ENCODE measurements at places on chromosomes 7 and 10.
A peak's percentile ranks its signal among the peaks of the same experiment; 100 is the strongest.

GRCh38 chr10:49550563-49550962, 11.6 kb upstream of the ERCC6 start:
- no peak for DNase-seq
- H3K27ac ChIP-seq = no peak overlapping the region
- peaks cover 23% of the 10 kb centered on the region for H3K27me3 ChIP-seq
- peaks cover 9% of the 10 kb centered on the region for H3K36me3 ChIP-seq
- peaks cover 5% of the 10 kb centered on the region for H3K4me1 ChIP-seq

DNA sequence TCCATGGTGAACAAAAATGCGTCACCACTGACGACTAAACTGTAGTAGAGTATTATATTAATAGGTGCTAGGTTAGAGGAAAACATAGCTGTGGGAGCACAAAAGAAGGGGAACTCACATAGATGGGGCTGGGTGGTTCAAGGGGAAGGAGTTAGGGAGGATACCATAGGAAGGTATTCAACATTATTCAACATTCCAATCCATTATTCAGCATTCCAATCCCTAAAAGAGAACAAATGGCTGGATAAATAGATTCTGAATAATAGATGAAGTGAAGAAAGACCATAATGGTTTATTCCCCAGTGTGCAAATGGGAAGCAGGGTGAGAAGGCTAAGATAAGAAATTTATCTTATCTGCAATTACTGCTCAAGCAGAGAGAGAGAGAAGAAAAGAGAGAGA, 61.4 kb downstream of the AASS start:
- no peaks in the 10 kb centered on the region for H3K27me3 ChIP-seq
- no peak for DNase-seq
- peaks cover 85% of the 10 kb centered on the region for H3K36me3 ChIP-seq
- no peak overlapping the region for H3K4me3 ChIP-seq
- peaks cover 68% of the 10 kb centered on the region for H3K4me1 ChIP-seq

GRCh38 chr10:19888061-19888660, 71.9 kb downstream of the PLXDC2 start:
- H3K27me3 ChIP-seq = no peaks in the 10 kb centered on the region
- H3K27ac ChIP-seq = peak overlapping the region; percentile 46
- peaks cover 9% of the 10 kb centered on the region for H3K36me3 ChIP-seq
- peaks cover 38% of the 10 kb centered on the region for H3K4me1 ChIP-seq

DNA sequence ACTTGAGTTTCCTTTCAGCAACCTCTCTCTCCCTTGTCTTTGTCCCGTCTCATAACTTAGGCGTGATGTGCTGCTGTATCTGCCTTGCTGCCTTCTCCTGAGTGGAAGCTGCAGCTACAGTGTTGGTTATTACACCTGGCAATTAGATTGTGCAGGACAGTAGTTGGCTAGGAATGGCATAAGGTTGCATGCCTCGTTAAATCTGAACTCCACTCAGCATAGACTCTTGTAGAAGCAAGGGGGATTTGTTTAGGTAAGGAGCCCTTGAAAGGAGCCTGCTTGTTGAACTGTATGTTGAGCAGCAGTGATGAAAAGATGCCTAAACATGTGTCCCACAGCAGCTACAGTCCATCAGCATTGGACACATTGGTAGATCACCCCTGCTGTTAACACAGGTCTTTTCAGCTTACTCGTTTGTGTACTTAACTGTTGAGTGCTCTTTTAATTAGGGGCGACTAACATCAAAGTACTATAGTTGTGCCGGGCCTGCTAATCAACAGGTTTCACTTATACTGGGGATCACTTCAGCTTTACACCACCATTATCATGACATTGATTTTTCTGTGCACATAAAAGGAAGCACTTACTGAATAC, 225.0 kb downstream of the AUTS2 start:
- peaks cover 39% of the 10 kb centered on the region for H3K27me3 ChIP-seq
- no peak overlapping the region for H3K4me3 ChIP-seq
- DNase-seq = no peak
- no peaks in the 10 kb centered on the region for H3K36me3 ChIP-seq
- no peak overlapping the region for H3K27ac ChIP-seq

DNA sequence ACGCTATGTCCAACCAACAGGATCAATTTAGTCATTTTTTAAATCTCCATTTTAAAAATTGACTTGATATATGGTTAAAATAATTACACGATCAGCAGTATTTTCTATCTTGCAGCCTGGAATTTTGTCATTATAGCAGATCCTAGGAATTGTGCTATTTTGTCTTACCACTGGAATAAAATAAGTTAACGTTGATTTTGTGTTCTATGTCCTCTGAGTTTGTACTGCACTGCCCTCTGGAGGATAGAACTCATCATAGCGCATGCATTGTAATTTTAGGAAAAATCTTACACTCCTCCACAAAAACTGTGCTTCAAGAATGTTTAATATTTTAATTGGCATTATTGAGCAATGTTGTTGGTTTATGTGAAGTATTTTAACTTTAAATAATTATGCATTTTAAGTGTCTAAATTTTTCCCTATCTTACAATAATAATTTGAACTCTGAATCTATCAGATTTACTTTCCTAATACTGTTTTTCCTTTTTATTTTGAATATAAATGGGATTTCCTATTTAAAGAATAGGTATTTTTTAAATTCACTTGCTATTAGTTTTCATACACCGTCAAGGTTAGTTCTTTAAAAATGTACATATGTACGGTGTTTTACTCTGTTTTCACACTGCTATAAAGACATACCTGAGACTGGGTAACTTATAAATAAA, 220.1 kb downstream of the PPP1R3A start:
- no peaks in the 10 kb centered on the region for H3K4me1 ChIP-seq
- H3K36me3 ChIP-seq = no peaks in the 10 kb centered on the region
- no peak overlapping the region for H3K27ac ChIP-seq
- H3K4me3 ChIP-seq = no peak overlapping the region

- H3K27ac ChIP-seq = no peak overlapping the region
- H3K36me3 ChIP-seq = no peaks in the 10 kb centered on the region
- H3K4me1 ChIP-seq = peaks cover 14% of the 10 kb centered on the region
Observed at GRCh38 chr10:114426476-114426875, 22.2 kb upstream of the AFAP1L2 start.

DNA sequence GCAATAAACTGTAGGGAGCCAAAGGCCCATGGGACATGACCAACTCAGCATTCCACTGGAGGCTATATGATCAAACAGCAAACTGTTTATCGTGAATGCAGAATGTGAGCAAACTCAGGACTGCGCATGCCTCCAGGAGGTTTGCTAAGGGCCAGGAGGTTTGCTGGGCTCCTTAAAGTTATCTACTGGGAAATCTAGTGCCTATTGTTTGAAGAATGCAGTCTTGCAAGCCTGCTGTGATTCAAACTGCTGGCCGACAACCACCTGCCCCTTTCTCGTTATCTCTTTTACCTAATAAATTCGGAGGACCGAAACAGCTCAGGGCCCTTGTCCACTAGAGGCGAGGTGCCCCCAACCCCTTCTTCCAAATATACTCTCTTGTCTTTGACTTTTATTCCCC, 404.1 kb downstream of the KCNMA1 start:
- no peaks in the 10 kb centered on the region for H3K4me1 ChIP-seq
- H3K27ac ChIP-seq = no peak overlapping the region
- no peak overlapping the region for H3K4me3 ChIP-seq
- H3K27me3 ChIP-seq = no peaks in the 10 kb centered on the region
- H3K36me3 ChIP-seq = 0 out of 2 replicates have a peak, but pooled peaks cover 3% of the 10 kb centered on the region

- no peak for DNase-seq
- H3K27me3 ChIP-seq = peaks cover 17% of the 10 kb centered on the region
- H3K36me3 ChIP-seq = peaks cover 77% of the 10 kb centered on the region
- H3K27ac ChIP-seq = no peak overlapping the region
- no peak overlapping the region for H3K4me3 ChIP-seq
- no peaks in the 10 kb centered on the region for H3K4me1 ChIP-seq
Observed at GRCh38 chr10:130708465-130709070, 572.4 kb downstream of the GLRX3 start.

DNA sequence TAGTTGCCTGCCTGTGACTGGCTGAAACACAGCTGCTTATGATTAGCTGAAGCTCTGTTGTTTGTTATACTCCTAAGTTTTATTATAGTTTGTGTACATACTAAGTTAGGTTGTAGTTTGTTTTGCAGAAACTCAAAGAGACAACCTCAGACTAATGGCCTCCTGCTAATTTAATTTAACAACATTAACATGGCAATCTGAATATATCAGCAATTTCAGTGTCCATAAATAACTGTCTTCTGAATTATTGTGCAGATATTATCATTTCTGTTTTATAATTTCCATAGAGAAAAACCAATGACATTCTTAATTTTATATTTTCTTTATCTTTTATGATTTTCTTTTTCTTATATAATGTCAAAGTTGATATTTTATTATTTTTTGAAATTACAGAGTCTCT, 298.1 kb upstream of the PLXDC2 start:
- no peaks in the 10 kb centered on the region for H3K4me1 ChIP-seq
- no peak for DNase-seq

DNA sequence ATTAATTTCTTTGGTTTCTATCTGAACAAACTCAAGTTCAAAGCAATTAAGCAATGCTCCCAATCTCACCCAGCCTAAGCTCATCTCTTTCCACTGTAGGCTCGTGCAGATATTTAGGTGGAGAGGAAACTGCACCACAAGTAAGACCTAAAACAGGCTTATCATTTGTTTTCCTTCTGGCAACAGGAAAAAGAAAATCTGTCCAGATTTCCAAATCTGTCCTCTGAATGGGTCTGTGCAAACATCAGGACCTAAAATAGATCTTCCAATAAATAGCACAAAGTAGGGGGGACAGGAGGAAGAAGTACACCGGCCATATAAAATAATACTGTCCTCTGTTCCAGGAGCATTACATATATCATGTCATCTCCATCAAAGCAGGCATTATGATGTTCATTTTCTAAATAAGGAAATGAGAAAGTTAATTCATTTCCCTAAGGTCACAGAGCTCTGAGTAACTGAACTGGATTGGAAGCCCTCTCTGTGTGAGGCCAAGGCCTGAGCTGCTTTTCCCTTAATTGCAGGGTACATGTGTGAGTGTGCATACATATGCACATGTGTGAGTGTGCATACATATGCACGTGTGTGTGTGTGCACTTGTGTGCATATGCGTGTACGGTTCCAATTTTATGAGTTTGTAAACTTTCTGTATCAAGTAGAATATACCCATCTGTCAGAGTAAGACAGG, 92.8 kb upstream of the PARD3 start:
- DNase-seq = no peak
- H3K36me3 ChIP-seq = no peaks in the 10 kb centered on the region

- H3K27ac ChIP-seq = no peak overlapping the region
- peaks cover 12% of the 10 kb centered on the region for H3K36me3 ChIP-seq
- no peak overlapping the region for H3K4me3 ChIP-seq
- DNase-seq = peak; percentile 35
- no peaks in the 10 kb centered on the region for H3K27me3 ChIP-seq
- peaks cover 9% of the 10 kb centered on the region for H3K4me1 ChIP-seq
Observed at GRCh38 chr7:52260046-52260665, 775.3 kb upstream of the POM121L12 start.

DNA sequence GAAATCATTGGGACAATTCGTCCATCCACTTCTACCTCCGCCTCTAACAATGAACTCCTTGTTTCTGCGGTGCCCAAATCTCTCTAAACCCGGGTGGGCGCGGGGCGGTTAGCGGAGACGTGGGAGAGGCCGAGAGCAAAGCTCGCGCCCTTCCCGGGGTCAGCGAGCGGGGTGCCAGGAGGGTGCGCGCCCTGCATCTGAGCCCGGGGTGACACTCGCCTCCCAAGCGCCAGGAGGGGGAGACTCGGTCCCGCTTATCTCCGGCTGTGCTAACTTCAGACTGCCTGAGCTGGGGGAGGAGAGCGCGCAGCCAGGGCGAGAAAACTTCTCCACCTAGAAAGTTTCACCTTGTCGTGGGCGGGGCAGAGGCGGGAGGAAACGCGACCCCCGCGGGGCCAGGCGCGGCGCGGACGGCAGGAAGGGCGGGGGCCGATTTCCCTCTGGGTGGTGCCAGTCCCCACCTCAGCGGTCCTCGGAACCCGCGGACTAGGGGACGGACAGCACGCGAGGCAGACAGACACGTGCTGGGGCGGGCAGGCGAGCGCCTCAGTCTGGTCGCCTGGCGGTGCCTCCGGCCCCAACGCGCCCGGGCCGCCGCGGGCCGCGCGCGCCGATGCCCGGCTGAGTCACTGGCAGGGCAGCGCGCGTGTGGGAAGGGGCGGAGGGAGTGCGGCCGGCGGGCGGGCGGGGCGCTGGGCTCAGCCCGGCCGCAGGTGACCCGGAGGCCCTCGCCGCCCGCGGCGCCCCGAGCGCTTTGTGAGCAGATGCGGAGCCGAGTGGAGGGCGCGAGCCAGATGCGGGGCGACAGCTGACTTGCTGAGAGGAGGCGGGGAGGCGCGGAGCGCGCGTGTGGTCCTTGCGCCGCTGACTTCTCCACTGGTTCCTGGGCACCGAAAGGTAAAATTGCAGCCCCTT, at the start of gene MET:
TSS of gene MET (plus strand) at position 516 of the 915 bp plus-strand sequence. CDS start 26,889 bp downstream, outside the sequence.
- H3K36me3 ChIP-seq = no peaks in the 10 kb centered on the region
- H3K4me3 ChIP-seq = peak within 1 kb of the TSS; percentile 83
- H3K27me3 ChIP-seq = peaks cover 26% of the 10 kb centered on the region
- H3K27ac ChIP-seq = no peak within 1 kb of the TSS
- DNase-seq = peak; percentile 80

All from WTC11 (cell line).